ENCODE measurements at places on chromosomes 11 and 22. TPM values are rescaled to one million over a fixed set of nuclear protein-coding genes. Genes with fewer than 3 reads are reported as not detected.

CASP5 gene
- total RNA-seq, result not detected

OR52H1 gene
- total RNA-seq, result 0.13 TPM

KRTAP5-8 gene
- total RNA-seq, result not detected

PIK3IP1 gene
- total RNA-seq, result 31.1 TPM

MPEG1 gene
- not detected for total RNA-seq

DMC1 gene
- total RNA-seq, result 0.90 TPM

MCAT gene
- total RNA-seq, result 6.8 TPM

PATE2 gene
- 0.13 TPM for total RNA-seq

IGSF22 gene
- total RNA-seq, result 0.26 TPM

SMIM35 gene
- total RNA-seq, result not detected

CCS gene
- total RNA-seq, result 34.6 TPM

SLC25A18 gene
- not detected for total RNA-seq

TRIM51 gene
- not detected for total RNA-seq

APOL4 gene
- 3.6 TPM for total RNA-seq

SAA1 gene
- not detected for total RNA-seq

IGLL1 gene
- total RNA-seq, result not detected

KLHL35 gene
- total RNA-seq, result 2.4 TPM

PLAAT3 gene
- total RNA-seq, result 77.4 TPM

CREB3L1 gene
- total RNA-seq, result under 0.01 TPM

OR8A1 gene
- total RNA-seq, result not detected

TEX12 gene
- total RNA-seq, result not detected

TSPAN4 gene
- total RNA-seq, result 118 TPM

MAPK8IP2 gene
- total RNA-seq, result 0.25 TPM

HTR3A gene
- total RNA-seq, result not detected

PLAAT5 gene
- total RNA-seq, result not detected

MIOX gene
- total RNA-seq, result 0.13 TPM

RAD9A gene
- total RNA-seq, result 5.3 TPM

SERPING1 gene
- total RNA-seq, result 0.51 TPM

SYTL2 gene
- total RNA-seq, result 0.25 TPM

KRTAP5-7 gene
- not detected for total RNA-seq

GPR83 gene
- total RNA-seq, result under 0.01 TPM

CHRM1 gene
- not detected for total RNA-seq

MS4A13 gene
- not detected for total RNA-seq

ELP4 gene
- total RNA-seq, result 12.0 TPM

UBQLNL gene
- total RNA-seq, result not detected

ADM2 gene
- 0.25 TPM for total RNA-seq

NLRP14 gene
- total RNA-seq, result under 0.01 TPM

WNT11 gene
- 0.13 TPM for total RNA-seq

SAA2 gene
- not detected for total RNA-seq

TSSC4 gene
- 43.5 TPM for total RNA-seq

B3GAT3 gene
- total RNA-seq, result 13.9 TPM

SFI1 gene
- 15.8 TPM for total RNA-seq

BTG4 gene
- not detected for total RNA-seq

KCNQ1OT1 gene
- total RNA-seq, result 0.76 TPM

LINC01488 gene
- total RNA-seq, result not detected

OR2D2 gene
- 0.25 TPM for total RNA-seq

All from dermis microvascular lymphatic vessel endothelial cell (primary cell).